ENCODE measurements at places on chromosomes 4 and X.
A peak's percentile ranks its signal among the peaks of the same experiment; 100 is the strongest.

- DNase-seq: no peak
Measured at GRCh38 chr4:68891678-68892077, 59.9 kb downstream of the UGT2A3 start.

DNA sequence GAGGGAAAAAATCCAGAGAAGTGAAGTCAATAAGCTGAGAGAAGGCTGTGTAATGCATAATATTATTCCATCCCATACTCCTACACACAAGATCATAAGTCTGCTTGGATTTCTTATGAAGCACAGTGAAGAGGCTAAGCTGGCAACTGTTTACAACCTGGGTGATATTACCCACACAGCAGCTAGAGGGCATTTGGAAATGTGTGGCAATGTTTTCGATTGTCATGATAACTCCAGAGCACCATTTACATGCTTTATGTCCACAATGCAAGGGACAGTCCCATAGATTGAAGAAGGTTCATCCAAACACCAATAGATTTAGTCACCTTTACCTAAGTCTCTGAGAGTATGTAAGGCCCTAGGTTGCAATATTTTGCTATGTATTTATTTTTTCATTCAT, 412.2 kb downstream of the PPP3CA start:
- no peak for DNase-seq

GRCh38 chr4:100908540-100908939, 390.7 kb upstream of the EMCN start:
- DNase-seq: no peak

- no peak for DNase-seq
Measured at GRCh38 chr4:176789955-176790354, 2.8 kb downstream of the VEGFC start.

DNA sequence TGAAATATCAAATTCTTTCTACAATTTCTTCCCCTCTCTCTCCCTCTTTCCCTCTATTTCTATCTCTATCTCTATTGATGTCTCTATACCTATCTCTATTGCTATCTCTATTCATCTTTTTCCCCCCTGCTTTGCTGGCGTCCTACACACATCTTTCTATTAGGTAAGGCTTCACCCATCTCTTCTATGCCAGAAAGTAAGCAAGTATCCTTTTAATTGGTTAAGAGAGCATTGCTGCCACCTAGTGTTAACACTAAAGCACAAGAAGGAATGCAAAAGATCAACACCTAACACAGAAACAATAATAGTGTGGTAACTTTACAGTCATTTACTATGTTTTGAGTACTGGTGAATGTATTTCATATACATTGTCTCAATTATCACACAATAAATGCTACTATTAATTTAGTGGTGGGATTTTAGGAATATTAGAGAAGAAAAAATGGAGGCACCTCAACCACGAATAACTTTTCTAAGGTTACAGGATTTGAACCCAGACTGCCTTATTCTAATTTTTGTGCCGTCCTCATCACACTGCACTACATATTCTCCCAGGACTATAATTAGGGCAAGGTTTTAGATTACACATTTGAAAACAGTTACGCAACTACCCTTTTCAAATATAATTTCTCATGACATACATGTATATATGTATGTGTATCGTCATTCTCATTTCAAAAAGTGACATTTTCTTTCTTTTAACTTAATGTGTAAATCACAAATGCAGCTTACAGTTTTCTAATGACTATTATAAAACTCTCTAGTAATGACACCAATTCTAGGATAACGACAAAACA, 3.7 kb upstream of the C4orf36 start:
- DNase-seq: no peak

GRCh38 chrX:1507511-1508463, 29.2 kb downstream of the P2RY8 start:
- DNase-seq: no peak

GRCh38 chr4:52983563-52984303, 121.6 kb downstream of the RASL11B start:
- DNase-seq: no peak

DNA sequence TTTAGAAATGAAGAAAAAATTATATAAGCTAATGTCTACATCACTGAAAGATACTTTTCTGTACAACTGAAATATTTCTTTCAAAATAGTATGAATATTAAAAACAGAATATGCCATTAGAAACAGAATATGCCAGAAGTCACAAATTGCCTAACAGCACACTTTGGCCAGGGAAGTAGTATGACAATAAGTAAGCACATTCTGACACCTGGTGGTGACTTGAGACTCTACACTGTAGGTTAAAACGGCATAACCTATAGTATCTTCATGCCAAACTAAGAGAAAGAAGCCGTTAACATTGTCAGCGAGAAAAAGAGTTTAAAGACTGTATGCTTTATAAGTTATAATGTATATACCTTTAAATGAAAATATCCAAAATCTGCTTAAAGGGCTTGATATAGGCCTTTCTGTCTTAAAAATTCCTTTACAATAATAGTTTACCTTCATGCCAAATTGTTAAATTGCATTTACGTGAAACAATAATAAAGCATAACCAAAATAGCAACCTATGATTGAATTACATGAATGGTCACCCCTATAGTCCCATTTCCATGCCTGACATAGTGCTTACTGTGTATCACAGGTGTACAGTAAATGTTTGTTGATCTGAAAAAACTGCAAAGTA, 32.8 kb downstream of the FAM13A start:
- DNase-seq: peak; percentile 15

- no peak for DNase-seq
Measured at GRCh38 chr4:178037459-178038214, 595.4 kb upstream of the AGA start.

DNA sequence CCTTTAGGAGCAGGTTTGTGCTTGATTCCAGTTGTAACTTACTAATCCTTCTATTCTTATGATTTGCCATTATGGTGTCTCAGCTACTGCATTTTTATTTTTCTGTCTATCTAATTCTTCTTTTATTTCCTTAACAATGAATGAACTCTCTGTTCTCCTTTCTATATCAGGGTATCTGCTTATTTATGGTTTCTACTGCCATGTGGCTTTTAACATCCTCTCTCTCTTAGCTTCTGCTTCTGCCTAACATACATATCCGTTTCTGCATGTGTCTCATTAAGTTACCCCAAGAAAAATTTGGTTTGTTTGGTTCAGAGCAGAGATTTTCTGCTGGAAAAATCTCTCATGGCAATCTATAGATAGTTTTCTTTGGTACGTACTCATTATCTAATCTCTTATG, 614.4 kb downstream of the RPA4 start:
- no peak for DNase-seq

- DNase-seq: no peak
Measured at GRCh38 chrX:19183761-19184477, 61.7 kb upstream of the ADGRG2 start.

GRCh38 chrX:65127842-65128241, 151.6 kb upstream of the ZC4H2 start:
- no peak for DNase-seq

DNA sequence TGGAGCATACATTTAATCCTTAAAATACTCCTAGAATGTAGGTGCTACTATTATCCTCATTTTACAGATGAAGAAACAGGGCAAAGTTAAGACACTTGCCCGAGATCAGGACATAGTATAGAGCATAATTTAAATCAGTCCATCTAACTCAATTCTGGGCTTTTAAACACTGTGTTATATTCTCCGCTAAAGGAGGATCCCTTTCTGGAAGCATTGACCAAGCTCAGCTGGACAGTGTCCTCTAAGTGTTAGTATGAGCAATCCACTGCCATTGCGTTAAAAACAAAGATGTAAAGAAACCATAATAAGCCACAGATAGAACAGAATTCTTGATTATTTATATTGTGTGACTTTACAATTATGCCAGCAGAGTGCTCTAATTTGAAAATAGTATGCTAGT, 207.0 kb downstream of the ARHGAP24 start:
- DNase-seq: no peak

GRCh38 chrX:78997870-78998558, 52.8 kb downstream of the P2RY10 start:
- DNase-seq: no peak

DNA sequence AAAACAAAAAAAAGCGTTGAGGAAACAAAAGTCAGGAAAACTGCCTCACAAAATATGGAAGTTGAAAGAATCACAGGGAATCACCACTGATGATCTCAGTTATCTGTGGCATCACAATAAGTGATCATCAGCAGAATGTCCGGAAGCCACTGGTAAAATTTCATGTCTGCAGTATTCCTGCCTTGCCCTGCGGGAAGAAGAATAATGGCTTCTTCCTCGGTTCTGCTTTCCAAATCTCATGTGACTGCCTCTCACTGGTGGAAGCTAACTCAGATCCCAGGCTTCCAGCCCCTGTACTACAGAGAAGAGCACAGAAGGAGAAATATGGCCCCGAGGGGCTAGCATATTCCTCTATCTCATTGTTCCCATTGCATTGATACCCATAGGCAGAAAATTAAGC, 12.7 kb upstream of the ZNF330 start:
- no peak for DNase-seq

GRCh38 chr4:38095691-38096090, 135.5 kb downstream of the PTTG2 start:
- DNase-seq: no peak

GRCh38 chrX:723781-724180, 93.2 kb downstream of the SHOX start:
- no peak for DNase-seq

- no peak for DNase-seq
Measured at GRCh38 chrX:48940404-48940955, 16.9 kb downstream of the OTUD5 start.

GRCh38 chr4:26369132-26369531, 48.3 kb downstream of the RBPJ start:
- no peak for DNase-seq

GRCh38 chrX:2955281-2955680, 26.1 kb upstream of the ARSD start:
- DNase-seq: no peak
